T-cell (primary cell): ENCODE measurements at places on chromosomes 5 and 9.

DNA sequence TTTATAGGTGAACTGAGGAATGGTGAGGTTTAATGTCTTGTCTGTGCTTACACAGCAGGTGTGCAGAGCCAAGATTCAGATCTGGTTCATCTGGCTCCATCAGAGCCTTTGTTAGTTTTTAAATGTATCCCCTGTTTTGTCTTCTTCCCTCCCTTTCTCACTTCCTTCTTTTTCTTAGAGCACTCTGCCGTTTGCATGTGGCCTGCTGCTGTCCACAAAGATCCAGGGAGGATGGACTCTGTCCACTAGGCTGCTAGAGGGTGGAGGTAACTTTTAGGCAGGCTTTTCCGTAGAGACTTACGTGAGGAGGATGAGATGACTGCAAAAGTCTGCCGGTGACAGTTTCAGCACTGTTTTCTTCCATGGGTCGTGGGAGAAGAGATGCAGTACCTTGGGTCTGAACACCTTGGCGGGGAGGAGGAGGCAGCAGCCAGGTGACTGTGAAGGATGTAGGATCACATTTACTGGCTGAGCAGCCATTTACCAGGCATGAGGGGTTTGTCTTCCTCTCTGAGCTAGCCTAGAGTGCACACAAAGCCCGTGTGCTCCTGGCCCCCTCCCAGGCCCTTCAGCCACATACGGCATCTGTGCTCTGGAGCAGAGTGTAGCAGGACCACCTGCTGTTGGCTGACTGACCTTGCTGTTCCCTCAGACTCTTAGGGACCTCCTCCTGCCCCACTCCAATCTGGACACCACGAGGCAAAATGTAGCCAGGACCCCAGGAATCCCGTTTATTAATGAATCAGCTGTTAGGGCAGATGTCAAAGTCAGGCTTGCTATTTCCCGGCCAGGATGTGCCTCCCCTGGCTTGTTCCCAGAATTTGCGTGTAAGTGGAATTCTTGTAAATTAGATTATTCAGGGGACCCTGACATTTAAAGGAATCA is 1.8 kb downstream of the NTMT1 start:
- DNase-seq, result no peak

DNA sequence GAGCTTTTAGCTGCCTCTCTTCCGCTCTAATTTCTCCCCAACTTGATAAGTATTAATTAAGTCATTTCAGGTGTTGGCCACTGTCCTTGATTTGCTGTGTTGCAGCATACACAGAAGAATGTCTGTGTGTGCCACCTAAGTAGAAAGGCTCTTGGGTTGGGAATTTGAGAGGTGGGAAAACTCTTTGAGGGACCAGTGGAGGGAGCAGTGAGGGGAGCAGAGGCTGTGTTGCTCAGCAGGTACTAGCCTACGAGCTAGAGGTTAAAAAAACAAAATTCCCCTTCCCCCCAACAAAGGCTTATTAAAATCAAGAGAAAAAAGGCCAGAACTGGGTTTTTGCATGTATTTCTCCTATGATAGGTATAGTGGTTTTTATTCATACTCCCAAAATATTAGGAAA is 20.9 kb downstream of the RPS23 start:
- DNase-seq, result no peak

GRCh38 chr9:27329291-27329690 is 32.3 kb upstream of the EQTN start:
- DNase-seq, result no peak

DNA sequence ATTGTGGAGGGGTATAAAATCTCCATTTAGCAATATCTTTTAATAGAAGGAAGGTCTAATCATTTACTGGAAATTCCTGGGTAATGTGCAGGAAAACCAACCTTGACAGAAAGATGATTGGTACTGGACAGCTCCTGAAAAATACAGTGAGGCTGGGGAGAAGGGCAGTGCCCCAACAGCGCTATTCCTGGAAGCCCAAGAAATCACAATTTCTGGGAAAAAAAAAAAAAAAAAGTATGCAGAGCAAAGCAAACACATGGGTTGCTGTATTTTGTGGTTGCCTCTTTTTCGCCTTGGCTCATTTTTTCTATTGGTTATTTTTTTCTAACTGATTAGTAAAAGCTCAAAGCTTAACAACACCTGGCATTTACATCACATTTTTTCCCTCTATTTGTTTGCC is 249.7 kb downstream of the ENC1 start:
- DNase-seq, result no peak

DNA sequence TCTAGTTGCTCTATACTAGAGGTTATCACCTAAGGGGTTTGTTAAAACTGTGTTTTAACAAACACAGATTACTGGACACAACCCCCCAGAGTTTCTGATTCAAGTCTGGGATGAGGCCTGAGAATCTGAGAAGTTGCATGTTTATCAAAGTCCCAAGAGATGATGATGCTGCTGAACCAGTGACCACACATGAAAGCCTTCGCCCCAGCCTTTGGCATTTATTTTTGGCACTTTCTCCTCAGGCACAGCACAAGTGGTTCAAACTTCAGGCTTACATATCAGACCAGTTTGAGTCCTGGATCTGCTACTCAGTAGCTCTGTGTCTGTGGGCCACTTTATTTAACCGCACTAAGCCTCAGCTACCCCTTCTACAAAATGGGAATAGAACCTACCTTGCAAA is 407.2 kb upstream of the PIK3R1 start:
- DNase-seq, result no peak

DNA sequence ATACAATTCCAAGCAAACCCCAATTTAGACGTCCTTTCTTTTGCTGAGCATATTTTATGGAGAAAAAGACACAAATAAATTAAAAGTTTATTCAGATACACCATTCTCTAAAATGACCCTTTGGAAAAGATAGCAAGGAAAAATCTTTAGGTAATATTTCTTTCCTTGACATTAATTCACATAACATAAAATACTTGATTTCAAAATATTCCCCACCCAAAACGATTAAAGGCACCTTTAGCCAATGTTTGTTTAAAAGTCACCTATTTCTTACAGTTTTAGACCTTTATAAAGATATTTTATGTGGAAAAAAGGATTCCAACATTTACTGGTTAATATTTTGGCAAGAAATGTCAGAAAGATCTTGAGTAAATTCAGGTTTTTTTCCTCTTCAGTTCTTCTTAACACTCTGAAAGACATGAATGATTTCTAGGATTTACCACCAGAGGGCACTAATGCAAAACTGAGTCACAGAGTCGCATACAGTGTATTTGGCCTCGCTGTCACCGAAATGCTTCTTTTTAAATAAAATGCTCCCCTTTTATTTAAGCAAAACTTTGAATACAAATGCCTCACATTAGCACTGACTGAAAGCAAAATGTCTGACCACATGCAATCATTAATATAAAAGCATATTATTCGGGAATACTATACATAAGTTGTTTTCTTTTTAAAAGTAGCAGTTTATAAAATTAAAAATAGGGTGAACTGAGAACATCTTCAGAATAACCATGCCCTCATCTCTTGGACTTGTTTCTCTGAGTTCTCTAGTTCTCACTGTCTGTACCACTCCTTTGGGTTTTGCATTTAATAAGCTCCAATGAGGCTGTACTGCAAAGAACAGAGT is 122.5 kb downstream of the SLC1A3 start:
- DNase-seq, result no peak
